ENCODE measurements at places on chromosomes 16 and 17. TPM values are rescaled to one million over a fixed set of nuclear protein-coding genes. Genes with fewer than 3 reads are reported as not detected.

GPRC5B gene
- 109 TPM for total RNA-seq

GPRC5C gene
- total RNA-seq = 231 TPM

CHST4 gene
- not detected for total RNA-seq

TMEM92 gene
- total RNA-seq = 0.58 TPM
